ENCODE measurements at places on chromosomes 2 and 18.

DNA sequence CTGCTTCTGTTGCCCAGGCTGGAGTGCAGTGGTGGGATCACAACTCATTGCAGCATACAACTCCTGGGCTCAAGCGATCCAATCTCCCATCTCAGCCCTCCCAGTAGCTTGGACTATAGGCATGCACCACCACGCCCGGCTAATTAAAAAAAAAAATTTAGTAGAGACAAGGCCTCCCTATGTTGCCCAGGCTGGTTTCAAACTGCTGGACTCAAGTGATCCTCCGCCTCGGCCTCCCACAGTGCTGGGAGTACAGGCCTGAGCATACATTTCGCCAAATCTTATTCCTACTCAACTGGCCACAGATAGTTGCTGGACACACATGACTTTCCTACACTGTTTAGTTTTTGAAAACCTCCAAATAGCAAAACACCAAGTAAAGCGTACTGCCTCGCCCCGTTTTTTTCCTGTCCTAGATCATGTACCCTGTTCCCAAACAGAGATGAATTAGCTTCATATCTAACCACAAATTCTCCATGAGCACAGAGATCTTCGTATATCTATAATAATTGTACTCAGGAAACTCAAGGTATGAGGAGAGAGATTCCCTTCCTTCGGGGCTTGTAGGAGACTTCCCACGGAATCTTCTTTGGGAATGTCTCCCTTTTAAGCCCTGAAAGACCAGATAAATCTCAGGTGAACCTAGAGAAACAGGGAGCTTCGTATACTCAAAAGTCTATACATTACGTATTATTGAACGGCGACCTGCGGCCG is 598 bp upstream of the C2orf69 start:
- DNase-seq = no peak

GRCh38 chr18:42996824-42997223 is 118.7 kb downstream of the RIT2 start:
- no peak for DNase-seq

DNA sequence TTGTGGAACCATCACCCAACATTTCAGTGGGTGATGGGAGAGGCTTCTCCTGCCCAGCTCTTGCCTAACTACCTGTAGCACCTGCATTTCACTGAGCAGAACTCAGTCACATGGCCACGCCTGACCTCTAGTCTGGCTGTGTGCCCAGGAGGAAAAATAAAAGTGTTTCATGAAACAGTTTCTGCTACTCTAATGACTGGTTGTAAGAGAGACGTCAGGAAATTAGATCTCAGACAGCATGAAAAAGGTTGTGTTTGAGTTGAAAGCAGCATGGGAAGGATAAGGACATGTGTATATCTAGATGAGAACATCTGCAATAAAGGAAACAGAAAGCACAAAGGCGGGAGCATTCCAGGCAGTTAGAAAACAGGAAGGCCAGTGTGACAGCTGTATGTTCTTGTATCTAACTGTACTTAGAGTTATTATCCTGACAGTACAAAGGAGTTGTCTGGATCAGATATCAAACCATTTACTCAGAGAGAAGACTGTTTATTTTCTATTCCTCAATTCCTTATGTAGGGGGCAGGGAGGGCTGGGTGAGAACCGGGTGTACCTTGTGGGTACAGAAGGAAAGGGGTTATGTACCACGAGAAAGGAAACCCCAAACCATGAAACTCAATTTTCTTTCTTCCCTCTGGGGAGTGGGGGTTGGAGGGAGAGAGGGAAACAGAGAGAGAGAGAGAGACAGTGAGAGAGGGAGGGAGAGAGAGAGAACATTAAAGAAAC is 307.4 kb upstream of the VWC2L start:
- no peak for DNase-seq

GRCh38 chr2:153109793-153110192 is 368.8 kb downstream of the RPRM start:
- DNase-seq = no peak
